ENCODE measurements at places on chromosomes 1 and 21.
A peak's percentile ranks its signal among the peaks of the same experiment; 100 is the strongest.

GRCh38 chr1:234244482-234244881, 128.8 kb upstream of the COA6 start:
- no peak for DNase-seq

DNA sequence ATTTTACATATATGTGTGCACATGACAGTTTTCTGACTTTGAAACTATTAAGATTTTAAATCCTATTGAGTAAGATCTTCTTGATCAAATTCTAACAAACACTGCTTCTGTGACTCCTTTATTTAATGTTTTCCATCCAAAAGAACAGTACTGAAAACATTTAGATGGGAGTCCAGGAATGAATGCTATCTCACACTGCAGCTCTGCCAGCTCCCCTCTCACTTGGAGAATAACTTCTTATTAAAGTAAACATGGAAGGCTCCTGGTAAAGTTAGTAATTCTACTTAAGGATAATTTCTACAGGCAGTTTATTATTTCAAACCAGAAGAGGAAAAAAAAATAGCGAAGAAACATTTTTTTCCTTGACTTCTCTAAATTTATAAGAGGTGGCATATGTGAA, 349.1 kb downstream of the DPYD start:
- DNase-seq = no peak

GRCh38 chr1:203564024-203564423, 62.6 kb upstream of the ATP2B4 start:
- DNase-seq = peak; percentile 56

DNA sequence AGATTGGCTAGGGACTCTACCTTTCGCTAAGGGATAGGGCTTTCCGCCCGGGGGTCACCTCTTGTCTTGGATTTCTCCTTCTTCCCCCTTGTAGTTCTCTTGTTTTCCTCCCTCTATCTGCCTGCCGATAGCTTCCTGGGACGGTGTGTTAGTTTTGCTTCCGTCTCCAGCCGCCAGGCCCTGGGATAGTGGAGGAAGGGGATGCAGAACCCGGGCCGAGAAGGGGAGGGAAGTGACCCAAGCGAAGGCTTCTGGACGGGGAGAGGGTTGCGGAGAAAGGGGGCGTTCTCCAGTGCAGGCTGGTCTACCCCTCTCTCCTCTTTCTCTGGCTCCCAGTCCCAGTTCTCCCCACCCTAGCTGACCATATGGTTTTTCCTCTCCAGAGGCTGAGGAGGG, 871 bp downstream of the TUFT1 start:
- DNase-seq = no peak

DNA sequence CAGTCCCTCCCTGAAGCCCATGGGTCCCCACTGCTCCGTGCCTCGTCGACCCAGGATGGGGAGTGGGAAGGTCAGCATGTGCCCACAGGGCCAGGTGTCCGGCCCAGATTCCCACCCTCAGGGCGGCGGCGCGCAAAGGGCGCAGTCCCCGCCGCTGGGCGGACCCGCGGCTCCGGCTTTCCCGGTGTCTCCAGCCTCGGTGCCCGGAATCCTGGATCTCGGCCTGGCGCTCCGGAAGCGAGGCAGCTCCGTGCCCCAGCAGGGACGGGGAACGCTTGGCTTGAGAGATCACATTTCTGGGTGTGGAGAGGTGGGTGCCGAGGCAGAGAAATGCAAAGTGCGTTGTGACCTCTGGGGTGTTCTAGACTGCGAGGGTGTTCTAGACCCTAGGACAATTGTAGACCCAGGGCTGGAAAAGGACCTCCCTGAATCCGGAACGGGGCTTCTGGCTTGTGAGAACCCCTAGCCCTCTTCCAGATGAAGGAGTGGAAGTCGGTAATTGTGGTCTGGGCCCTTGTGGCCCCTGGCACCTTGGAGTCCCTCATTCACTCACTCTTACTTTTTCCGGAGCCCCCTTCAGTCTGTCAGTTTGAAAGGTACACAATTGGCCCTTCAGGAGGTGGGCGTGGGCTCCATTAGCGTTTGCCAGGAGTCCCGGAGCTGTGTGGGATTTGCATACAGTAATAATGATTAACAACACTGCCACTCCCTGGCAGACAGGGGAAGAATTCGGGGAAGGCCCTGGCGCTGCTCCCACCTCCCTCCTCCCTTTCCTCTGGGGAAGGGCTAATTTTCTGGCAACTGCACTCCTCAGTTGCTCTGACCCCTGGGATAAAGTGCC, 1.6 kb upstream of the KCND3 start:
- DNase-seq = peak; percentile 17

Measured in HFFc6 (cell line).